ENCODE measurements at places on chromosomes 6 and 20.

- DNase-seq = peak; percentile 88
These were observed 46.9 kb downstream of the BLOC1S5 start for GRCh38 chr6:8017276-8017701.

DNA sequence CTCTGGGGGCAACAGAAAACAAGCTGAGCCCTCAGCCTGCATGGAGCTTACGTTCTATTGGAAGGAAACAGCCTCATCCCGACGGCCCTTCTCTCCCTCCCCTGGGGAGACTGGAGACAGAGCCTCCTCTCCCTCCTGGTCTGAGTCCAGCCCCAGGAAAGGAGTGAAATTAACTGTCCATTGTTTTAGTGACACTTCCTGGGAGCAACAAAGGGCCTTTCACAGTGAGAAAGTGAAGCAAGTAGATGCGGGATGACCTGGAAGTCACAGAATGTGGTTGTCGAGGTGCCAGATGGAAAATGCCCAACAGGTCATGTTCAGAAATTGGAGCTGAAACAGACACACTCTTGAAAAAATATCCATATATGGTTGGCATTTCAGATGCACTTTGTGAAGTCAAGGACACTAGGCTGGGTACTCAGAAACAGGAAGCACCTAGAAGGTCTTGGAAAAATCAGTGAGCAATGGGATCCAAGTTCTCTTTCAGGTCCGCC is 77.8 kb downstream of the TFAP2C start:
- DNase-seq = no peak

- no peak for DNase-seq
These were observed 143.9 kb downstream of the SOBP start for GRCh38 chr6:107633680-107634323.

- DNase-seq = no peak
These were observed 8.2 kb downstream of the ASXL1 start for GRCh38 chr20:32366380-32366779.

DNA sequence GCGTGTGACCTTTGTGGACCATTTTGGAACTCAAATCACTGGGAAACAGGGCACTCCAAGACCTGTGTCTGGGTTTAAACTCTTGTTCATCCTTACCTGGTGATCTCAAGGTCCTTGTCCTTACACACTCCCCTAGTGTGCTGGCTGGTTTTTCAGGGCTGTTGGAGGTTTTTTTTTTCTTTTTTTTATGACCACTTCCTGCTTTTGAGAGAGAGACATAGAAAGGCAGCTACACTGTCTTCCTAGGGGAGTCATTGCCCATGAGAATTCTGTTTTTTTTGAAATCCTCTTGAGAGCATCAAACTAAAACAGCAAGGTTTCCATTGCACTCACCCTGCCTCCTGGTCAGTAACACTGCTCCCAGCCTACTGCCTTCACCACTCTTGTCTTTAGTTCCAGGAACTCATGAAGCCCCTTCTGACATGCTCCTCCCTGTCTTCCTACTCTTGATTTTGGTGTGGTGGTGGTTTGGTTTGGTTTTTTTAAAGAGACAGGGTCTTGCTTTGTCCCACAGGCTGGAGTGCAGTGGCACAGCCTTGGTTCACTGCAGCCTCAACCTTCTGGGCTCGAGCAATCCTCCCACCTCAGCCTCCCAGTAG is 28.6 kb downstream of the PRPH2 start:
- peak; percentile 9 for DNase-seq

GRCh38 chr6:36838896-36839748 is at the start of gene CPNE5:
TSS of gene CPNE5 (minus strand) at chr6:36839444. CDS start at chr6:36839377, 67 bp downstream.
- DNase-seq = no peak

DNA sequence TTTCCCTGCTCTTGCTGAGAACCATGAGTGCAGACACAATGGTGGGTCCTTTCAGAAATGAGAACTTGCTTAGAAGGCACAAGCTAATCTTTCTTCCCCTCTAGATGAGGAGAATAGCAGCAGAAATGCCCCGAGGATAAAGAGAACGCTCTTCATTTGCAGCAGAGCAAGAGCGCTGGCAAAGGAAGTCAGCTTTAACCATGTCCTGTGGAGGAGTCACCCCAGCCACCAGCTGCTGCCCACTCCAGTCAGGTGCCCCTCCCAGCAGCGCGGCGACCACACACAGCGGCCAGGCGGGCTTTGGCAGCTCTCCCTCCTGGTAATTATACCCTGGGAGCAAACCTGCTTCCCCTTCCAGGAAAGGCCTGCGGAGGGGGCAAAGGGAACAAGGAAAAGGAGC is 42.4 kb upstream of the EMILIN3 start:
- no peak for DNase-seq

All from NAMALWA (cell line).